ENCODE measurements at places on chromosomes 2 and 18.

GRCh38 chr2:105698820-105699219, 45.9 kb upstream of the NCK2 start:
- no peak for DNase-seq

- DNase-seq: no peak
These were observed 135.2 kb downstream of the MCFD2 start for GRCh38 chr2:46780411-46780800.

GRCh38 chr18:26536032-26536431, 12.3 kb downstream of the KCTD1 start:
- DNase-seq: no peak

DNA sequence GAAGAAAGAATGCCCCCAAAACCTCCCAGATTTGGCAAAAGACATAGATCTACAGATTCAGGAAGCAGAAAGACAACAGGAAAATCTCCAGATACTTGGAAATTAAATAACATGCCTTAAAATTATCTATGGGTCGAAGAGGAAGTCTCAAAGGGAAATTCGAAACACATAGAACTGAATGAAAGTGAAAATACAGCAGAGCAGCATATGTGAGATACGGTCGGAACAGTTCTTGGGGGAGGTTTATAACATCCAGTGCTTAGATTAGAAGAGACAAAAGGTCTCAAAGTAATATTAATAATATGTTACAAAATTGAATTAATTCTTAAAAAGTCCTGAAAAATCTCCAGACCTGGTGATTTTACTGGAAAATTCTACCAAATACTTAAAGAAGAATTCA, 14.3 kb downstream of the KCNG2 start:
- DNase-seq: no peak

- no peak for DNase-seq
These were observed 34.1 kb upstream of the REEP1 start for GRCh38 chr2:86371527-86371926.

Data from activated CD4-positive, alpha-beta T cell treated with anti-CD3 and anti-CD28 coated beads, Interleukin-2, amount 50 U/mL, for 1 hour (primary cell).